ENCODE measurements at places on chromosomes 16 and 17. TPM values are rescaled to one million over a fixed set of nuclear protein-coding genes. Genes with fewer than 3 reads are reported as not detected.

AKAP10 gene
- total RNA-seq: 44.3 TPM

ZNF624 gene
- 5.0 TPM for total RNA-seq

IL17C gene
- not detected for total RNA-seq

E4F1 gene
- 29.6 TPM for total RNA-seq

PRSS33 gene
- not detected for total RNA-seq

CDK10 gene
- 62.1 TPM for total RNA-seq

METTL16 gene
- 35.8 TPM for total RNA-seq

COX11 gene
- total RNA-seq: 46.9 TPM

HSPB9 gene
- 0.27 TPM for total RNA-seq

SHPK gene
- total RNA-seq: 19.9 TPM

KRT32 gene
- total RNA-seq: not detected

SEZ6 gene
- not detected for total RNA-seq

ZNF469 gene
- 2.0 TPM for total RNA-seq

MYO15B gene
- 20.5 TPM for total RNA-seq

PROCA1 gene
- total RNA-seq: 2.7 TPM

All from adrenal gland (tissue), 19 donors.